ENCODE measurements at places on chromosomes 5 and 9.

- no peak for DNase-seq
These were observed 24.7 kb downstream of the DAP start for GRCh38 chr5:10736354-10736753.

DNA sequence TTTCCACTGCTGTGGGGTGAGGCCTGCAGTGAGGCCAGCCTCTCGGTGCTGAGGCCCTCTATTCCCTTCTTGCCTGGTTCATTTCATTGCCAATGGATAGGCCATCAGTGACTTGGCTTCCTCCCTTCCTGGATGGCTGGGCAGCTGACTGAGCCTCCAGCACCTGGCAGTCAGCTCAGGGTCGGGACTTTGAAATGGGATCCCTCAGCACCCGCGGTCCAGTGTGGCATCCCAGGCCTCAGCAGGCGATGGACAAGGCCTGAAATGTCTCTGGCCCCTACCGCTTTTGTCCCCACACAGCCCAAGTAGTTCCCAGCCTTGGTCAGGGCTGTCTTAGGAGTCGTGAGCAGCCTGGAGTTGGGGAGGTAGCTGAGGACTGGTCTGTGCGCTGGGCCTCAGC is 17.2 kb downstream of the NDST1 start:
- no peak for DNase-seq

DNA sequence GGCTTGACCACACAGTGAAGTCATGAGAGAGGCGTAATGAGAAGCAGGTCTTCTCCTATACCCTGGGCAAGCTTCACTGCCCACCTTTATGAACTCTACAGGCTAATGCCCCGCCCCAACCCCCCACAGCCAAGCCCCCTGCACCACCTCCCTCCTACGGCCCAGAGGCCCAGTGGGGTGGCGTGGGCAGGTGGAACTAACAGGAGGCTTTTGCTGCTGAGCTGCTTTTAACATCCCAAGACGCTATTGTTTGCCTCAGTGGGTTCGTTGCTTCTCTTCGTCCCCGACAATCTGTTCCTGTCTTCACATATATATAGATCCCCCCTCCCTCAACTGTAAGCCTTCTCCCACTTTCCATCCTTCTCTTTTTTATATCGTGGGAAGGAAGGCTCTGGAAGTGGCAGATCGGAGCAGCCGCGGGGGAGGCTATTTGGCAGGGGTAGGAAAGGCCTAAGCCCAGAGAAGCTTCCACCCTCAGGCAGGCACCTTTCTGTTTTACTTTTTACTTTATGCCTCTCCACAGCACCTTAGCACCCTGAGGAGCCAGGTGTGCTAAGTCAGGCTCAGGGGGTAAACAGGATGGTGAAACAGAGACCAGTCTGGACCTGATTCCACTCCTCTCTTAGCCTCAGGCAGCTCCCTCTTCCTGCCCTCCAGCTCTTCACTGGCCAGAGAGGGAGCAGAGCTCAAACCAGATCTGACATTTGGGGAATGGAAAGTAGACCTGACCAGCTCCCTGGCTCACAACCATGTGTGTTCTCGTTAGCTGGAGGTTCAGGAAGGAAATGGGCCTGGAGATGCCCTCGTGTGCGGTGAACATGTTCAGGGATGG is 26.5 kb downstream of the CD74 start:
- DNase-seq: no peak

- no peak for DNase-seq
These were observed 4.5 kb downstream of the ABCA2 start for GRCh38 chr9:137023583-137023991.

DNA sequence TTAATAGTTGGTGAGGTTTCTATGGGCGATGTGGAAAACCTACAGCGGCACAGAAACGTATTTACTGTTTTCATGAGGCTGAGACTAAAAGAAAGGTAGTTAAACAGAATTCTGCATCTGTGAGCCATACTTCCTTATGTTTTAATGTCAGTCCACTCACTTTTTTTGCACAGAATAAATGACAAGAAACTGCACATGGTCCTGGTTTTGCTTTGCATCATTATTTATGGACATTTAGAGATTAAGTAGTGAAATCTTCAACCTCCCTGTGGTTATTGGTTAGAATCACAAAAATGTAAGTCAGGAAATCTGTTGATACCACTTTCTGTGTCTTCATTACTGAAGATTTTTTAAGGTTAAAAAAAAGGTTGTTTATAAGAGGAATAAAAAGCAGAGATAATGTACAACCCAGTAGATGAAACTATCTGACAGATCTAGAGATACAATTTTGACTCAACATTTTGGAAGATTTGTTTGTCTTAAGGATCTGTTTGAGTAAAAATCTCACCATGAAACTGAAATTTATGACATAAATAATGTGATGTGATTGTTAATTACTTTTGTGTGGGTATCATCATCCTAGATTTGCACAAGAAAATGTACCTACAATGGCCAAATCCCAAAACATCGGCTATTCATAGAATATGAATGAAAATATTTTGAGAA is 2.4 kb downstream of the PRR16 start:
- no peak for DNase-seq

- no peak for DNase-seq
These were observed 660.8 kb downstream of the TLE1 start for GRCh38 chr9:81028504-81028903.

- DNase-seq: no peak
These were observed 338.2 kb upstream of the TLE4 start for GRCh38 chr9:79233542-79233941.

GRCh38 chr9:38355115-38355514 is 37.4 kb upstream of the ALDH1B1 start:
- no peak for DNase-seq

- no peak for DNase-seq
These were observed 32.5 kb upstream of the RNU6ATAC start for GRCh38 chr9:134196911-134197310.

GRCh38 chr9:4490705-4491625 is 697 bp downstream of the SLC1A1 start:
- DNase-seq: no peak

DNA sequence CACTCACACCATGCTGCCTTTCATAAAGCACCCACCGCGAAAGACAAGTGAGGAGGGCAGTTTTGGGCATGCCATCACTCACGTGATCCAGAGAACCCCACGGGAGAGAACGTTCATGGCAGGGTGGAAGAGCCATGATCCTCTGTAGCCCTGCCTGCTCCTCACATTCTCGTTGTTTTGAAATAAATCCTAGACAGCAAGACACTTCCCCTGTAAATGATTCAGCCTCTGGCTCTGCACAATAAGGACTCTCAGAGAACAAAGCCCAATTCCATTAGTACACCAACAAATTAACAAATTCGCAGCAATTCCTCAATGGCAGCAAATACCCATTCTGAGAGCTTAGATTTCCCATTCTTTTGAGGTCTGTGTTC is 71.5 kb downstream of the WNK2 start:
- DNase-seq: no peak

- peak; percentile 56 for DNase-seq
These were observed 4.8 kb upstream of the DPM2 start for GRCh38 chr9:127942216-127943010.

DNA sequence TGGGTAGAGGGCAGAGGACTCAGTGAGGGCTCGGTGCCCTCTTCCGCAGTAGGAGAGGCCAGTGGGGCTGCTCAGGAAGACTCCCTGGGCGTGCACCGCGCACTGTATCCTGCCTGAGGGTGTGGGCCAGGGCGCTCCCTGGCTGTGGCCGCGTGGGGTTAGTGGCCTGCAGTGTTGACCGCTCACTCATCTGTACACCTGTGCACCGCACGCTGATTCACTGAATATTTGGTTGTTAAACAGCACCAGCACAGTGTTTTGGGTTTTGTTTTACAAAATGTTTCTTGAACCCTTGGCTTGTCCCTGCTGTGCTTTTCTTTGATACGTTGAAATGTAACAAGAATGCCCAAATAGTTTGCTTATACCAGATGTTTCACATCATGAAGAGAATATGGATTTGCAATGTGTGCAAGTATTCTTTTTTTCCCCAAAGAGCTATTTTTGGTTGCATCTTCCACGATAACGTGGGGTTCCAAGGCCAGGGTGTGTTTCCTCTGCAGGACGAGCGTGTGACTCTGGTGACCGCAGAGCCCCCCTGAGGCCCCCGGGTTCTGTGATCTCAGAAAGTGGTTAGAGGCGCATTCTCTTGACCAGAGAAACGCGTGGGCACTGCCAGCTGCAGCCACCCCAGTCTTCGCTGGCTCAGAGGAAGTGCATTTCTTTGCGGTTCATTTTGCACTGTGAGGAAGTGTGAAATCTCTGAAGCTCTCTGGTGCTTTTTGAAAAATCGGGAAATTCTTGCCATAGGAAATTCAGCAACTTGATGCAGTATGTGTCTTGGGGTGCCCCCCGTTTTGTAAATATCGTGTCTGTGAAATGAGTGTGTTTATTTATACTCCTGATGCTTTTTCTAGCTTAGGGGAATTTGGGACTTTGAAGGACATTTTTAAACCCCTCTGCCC is 46.9 kb downstream of the AHRR start:
- peak; percentile 65 for DNase-seq

- DNase-seq: no peak
These were observed 144.6 kb downstream of the MELK start for GRCh38 chr9:36717276-36717675.
